CD4-positive, CD25-positive, alpha-beta regulatory T cell (primary cell): ENCODE measurements at places on chromosomes 5 and 9.

- DNase-seq = no peak
Observed at GRCh38 chr5:170495825-170496661, 7.8 kb upstream of the KCNIP1 start.

- no peak for DNase-seq
Observed at GRCh38 chr5:72817671-72818266, 1.3 kb downstream of the TNPO1 start.

- DNase-seq = no peak
Observed at GRCh38 chr5:129593525-129593924, 133.4 kb downstream of the ADAMTS19 start.

- DNase-seq = no peak
Observed at GRCh38 chr9:114236391-114237138, 81.2 kb downstream of the COL27A1 start.

- no peak for DNase-seq
Observed at GRCh38 chr5:129041196-129041881, 53.2 kb upstream of the ISOC1 start.

GRCh38 chr5:132873119-132873929, at the start of gene LEAP2:
Gene LEAP2 (plus strand): TSS chr5:132873668. CDS start chr5:132873695, 27 bp downstream.
- no peak for DNase-seq

DNA sequence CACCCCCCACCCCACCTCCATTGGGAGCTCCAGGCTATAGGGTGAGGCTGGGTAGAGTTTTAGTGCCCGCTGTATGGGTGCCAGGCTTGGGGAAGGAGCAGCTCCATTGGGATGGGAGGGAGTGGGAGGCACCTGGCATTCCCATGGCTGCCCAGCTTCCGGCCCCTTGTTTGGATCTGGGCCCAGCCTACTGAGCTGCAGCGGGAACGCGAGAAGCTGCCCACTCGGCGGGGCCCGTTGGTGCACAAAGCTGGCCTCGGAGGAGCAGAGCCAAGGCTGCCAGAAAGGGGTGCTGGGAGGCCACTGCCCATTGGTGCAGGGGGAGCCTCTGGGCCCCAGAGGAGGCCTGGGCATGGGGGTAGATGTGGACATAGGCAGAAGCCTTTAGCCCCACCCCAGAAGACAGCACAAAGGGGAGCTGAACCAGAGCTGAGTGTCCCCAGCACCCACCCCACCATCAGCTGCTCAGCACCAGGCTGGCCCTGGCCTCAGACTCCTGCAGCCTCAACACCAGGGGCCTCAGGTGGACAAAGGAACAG, 4.4 kb downstream of the LCN9 start:
- DNase-seq = no peak

- DNase-seq = no peak
Observed at GRCh38 chr5:87872986-87873385, 395.7 kb downstream of the TMEM161B start.

DNA sequence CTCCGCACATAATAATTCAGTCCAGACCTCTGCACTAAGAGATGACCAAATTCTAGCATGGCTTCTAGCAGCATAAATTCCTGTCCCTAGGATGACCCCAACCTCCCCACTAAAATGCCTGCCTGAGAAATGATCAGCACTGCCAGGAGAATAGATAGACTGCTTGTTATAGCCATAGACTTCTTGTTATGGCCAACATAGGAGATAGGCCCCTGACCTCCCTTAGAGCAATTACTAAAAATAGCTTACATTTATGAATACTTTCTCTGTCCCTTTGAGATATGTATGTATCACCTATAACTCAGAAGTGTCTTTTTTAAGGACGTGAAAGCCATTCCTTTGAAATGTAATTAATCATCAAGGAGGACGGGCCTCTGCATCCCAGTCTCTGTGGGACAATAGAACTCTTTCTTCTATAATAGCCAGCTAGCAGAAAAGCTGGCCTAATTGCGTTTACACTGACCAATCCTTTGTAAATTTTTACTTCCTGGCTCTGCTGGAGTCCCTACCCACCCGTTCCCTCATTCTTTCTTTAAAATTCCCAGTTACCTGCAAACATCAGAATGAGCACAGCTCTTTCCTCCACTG, 1002.7 kb downstream of the CDH18 start:
- DNase-seq = no peak

GRCh38 chr5:172869691-172870090, 35.6 kb downstream of the ERGIC1 start:
- no peak for DNase-seq

DNA sequence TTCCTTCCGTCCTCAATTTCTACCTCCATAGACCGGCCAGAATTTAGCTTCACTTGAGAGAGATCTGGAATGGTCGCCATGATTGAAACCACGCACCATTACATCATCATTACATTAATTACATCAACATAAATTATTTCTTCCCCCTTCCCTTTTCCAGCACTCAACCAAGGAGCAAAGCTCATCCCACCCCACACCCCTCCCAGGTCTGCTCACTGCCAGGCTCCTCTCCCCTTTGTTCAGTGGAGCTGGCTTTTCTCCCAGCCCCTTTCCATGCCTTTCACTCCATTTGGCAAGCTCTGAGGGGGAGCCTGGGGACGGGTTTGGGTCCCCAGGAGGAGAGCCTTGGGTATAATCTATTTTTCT, 8.4 kb downstream of the RACK1 start:
- DNase-seq = no peak

DNA sequence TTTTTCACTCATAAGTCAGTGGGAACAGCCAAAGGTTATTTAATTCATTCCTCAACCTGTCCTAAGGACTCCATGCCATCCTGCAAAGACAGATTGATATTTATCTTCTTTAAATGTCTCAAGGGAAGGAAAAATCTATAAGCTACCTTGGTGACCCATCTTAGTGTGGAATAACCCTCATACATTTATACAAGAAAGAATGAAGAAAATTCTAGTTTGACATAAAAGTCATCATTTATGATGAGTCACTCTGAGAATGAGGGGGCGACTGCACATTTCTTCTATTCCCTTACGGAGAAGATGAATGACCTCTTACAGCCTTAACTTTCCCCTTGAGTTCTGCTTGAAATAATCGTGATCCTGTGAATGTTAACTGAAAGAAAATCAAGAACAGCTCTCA, 26.8 kb upstream of the NUDT12 start:
- DNase-seq = no peak

DNA sequence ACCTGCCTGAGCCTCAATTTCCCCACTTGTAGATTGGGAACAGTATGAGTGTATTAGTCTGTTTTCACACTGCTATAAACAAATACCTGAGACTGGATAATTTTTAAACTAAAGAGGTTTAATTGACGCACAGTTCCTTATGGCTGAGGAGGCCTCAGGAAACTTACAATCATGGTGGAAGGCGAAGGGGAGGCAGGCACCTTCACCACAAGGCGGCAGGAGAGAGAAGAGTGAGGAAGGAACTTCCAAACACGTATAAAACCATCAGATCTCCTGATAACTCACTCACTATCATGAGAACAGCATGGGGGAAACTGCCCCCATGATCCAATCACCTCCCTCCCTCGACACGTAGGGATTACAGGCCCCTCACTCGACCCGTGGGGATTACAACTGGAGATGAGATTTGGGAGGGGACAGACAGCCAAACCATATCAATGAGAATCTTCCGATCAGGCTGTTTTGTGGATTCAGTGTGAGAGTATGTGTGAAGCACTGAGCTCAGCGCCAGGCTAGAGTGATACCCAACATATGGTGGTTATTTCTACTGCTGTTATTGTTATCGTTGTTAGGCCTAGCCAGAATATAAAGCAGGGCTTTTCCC, 14.6 kb upstream of the LMX1B start:
- no peak for DNase-seq

DNA sequence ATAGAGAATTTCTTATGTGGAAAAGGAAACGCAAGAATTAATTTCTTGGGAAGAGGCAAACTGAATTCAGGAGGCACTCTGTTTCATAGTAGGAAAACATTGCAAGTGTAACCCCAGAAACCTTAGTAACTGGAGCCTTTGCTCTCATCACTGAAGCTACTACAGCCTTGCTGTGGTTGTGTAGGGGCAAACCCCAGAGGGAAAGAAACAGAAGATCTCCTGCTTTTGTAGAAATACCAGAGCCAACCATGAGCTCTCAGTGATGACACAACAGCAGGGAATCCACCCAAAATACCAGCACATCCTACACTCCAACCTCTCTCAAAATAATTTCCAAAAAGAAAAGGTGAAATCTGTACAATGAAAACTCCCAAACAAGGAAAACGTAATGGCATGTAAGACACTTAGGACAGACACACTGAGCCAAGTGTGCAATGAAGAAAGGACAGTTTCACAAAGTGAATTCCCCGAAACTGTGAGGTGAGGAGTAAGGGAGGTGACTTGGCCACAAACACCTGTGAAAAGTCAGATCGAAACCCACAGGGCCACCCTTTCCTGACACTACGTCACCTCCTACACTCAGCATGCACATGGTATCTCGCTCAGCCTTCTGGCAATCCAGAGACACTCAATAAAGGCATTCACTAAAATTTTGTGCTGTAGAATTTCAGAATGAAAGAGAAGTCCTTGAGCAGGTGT, 8.5 kb upstream of the ACSL6 start:
- peak; percentile 72 for DNase-seq

DNA sequence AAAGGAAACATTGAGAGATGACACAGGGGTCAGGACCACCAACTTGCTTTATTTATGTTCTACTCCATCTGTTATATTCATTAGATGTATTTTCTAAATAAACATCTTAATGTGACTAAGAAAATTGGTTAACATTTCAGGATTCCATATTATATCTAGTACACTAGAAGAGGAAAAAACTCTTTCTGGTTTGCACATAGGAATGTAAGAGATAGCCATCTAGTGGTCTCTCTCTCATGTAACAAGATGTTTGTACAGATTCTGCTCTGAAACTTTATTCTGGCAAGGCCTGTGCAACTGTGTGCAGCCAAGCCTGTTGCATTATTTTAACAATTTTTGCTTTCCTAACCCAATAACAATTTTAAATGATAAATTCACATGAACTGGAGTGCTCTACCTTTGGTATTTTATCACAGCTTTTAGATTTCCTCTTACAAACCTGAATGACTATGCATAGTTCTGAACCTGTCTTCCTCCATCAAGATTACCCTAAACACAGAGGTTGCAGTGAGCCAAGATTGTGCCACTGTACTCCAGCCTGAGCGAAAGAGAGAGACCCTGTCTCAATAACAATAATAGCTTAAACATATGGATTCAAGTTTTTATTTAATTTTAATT, 148.2 kb downstream of the GIN1 start:
- peak; percentile 22 for DNase-seq

- no peak for DNase-seq
Observed at GRCh38 chr5:53928641-53929040, 368.2 kb downstream of the NDUFS4 start.

DNA sequence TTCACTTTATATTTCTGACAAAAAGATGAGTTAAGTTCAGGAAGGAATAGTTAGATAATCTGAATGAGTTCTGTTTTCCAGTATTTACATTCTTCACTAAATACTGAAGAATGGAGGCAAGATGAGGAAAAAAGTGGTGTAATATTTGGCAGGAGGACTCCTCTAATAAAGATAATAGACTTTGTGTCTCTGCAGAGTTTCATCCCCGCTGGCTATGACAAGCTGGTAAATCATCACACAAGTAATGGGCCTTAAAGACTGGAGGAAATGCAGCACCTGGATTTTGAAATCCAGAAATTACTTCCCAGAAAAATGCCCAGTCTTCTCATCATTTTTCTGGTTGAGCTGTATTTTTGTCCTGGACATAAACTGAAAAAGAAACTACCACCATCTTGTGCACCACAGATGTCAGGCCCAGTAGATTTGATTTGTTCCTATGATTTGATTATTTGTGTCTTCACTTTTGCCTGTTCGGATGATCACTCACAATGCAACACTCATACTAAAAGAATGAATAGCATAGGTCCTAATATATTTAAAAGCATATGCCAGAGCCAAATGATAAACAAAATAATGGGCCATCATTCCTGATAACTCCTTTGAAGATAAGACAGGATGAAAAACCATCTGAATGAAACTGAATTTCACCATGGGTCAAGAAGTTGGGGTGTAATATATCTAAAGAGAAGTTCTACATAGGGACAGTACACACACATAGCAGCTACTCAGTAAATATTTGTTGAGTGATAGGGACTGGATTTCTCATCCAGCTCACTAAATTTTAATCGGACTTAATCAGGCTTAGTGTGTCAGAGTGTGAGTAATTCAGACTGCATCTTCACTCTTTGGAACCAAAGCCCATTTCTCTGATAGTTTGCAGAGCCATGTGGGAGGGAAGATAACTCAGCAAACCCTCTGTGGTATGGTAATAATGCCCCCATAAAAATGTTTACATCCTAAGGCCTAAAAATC, 200.5 kb downstream of the HINT1 start:
- no peak for DNase-seq

- DNase-seq = no peak
Observed at GRCh38 chr5:73393611-73394489, 54.7 kb downstream of the FOXD1 start.

DNA sequence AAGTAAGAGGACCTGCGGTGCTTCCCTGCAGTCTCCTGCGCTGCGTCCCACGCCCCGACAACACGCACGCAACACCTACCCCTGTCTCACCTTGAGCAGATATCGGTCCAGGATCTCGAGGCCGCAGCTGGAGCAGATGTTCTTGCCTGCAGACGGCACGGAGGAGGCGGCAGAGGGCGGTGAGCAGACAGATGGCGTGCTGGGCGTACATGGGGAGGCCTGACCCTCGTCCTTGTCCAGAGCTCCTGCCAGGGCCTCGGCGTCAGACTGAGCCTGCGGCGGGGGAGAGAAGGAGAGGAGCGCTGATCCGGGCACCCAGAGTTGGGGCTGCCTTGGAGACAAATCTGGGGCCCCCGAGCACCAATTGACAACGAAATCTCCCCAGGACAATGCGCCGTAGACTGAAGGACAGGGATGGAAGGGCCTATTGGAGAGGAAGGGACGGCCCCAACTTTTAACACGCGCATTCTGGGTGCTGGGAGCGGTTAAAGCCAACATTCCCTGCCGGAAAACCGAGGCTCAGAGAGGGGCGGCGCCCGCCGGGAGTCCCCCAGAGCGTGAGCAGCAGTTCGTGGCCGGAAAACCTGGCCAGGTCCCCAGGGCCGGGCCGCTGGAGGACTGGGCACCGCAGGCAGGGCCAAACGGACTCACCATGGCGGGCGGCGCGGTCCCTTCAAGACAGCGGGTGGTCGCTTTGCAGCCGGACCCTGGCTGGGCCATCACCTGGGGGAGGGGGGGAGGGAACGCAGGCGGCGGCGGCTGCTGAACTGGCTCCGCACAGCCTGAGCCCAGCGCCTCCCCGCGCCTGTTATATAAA, 1.8 kb downstream of the LHX6 start:
- DNase-seq = no peak

- DNase-seq = no peak
Observed at GRCh38 chr9:38048316-38048969, 20.6 kb downstream of the SHB start.

GRCh38 chr9:4640027-4640426, 22.1 kb upstream of the PLPP6 start:
- DNase-seq = peak; percentile 53

- DNase-seq = peak; percentile 38
Observed at GRCh38 chr5:151223447-151224264, at the start of gene CCDC69. Gene CCDC69 (minus strand): TSS chr5:151224092. CDS start chr5:151223970, 122 bp downstream.
